Hepatocyte (in vitro differentiated cells): ENCODE measurements at places on chromosomes 13 and 19. TPM values are rescaled to one million over a fixed set of nuclear protein-coding genes. Genes with fewer than 3 reads are reported as not detected.

DNA sequence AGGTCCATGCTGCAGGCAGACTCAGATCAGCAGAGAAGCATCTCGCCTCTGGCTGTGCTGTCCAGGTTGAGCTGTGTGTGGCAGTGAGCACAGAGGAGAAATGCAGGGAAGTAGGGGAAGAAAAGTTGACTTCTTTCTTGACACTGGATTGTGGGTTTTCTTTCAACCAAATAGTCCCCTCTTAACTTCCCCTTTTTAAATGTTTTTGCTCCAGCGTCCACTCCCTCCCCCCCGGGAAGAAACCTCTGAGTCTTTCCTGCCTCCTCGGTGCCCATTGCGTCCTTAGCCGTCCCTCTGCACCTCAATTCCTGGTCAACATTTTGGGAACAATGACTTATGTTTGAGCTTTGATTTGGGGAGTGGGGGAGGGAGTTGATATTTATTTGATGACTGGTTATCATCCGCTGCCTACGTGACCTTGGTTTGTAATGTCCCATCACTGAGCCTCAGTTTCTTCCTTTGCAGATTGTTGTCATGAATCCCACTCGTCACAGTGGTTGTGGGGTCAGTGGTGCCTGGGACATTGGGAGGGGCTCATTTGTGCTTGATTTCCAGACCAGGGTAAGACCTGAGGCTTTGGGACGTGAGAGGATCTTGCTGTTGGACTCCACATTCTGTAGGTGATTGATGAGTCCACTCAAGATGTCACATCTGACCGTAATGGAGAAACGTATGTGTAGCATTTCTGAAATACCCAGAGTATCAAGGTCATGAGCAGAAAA is at the start of gene LILRB2:
TSS of gene LILRB2 (minus strand) at position 104 of the 722 bp plus-strand sequence. CDS start 614 bp downstream, outside the sequence.
- DNase-seq: no peak

DNA sequence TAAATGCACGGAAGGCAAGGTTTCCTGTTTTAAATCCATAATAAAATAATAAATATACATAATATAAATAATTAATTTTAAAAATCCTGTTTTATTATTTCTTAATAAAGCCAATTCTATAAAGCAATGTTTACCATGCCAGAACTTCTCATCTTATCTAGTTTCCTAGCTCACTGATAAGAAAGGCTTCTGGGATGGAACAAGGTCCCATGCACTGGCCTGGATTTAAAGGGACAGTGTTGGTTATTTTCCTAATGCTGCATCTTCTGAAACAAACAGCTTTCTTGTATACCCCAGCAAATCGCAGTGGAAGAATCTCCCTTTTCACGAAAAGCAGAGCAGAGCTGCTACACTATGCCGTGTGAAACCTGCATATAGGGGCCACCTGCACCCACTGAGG is 68.8 kb downstream of the LNX2 start:
- peak; percentile 17 for DNase-seq

- peak; percentile 88 for DNase-seq
Observed at GRCh38 chr19:11361037-11361770, 6.0 kb downstream of the PLPPR2 start.

DNA sequence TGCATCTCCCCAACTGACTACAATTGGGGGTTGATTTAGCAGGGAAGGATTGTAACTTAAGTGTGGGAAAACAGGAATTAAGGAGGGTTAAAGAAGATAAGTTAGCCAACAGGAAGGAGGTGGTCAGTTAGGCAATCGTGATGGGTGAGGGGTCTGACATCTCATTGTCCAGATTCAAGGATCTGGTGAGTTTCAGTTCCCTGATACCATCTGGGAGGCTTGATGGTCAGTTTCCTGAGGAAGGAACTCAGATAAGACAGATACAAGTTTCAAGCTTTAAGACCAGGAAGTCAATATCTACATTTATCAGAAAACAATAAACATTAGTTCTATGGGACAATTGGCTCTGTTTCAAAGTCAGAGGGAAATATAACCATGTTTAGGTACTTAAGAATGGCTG is 601.8 kb downstream of the SLITRK6 start:
- no peak for DNase-seq

- peak; percentile 93 for DNase-seq
Observed at GRCh38 chr13:99606324-99607066, 105.2 kb downstream of the TM9SF2 start.

DNA sequence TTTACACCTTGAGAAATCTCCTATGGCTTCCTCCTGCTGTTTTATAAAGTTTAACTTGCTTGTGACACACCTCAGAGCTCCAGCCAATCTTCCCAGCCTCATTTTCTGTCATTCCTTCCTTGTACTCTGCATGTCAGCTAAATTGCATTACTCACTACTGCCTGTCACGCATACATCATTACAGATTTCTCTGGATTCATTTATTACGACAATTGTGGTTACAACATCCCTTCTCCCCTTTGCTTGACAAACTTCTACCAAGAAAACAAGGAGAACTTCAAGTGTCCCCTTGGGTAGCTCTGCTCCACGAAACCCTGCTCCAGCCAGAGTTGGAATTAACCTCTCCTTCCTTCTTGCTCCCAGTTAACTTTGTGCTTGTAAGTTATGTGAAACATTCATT is 22.0 kb upstream of the GPR18 start:
- DNase-seq: no peak

DNA sequence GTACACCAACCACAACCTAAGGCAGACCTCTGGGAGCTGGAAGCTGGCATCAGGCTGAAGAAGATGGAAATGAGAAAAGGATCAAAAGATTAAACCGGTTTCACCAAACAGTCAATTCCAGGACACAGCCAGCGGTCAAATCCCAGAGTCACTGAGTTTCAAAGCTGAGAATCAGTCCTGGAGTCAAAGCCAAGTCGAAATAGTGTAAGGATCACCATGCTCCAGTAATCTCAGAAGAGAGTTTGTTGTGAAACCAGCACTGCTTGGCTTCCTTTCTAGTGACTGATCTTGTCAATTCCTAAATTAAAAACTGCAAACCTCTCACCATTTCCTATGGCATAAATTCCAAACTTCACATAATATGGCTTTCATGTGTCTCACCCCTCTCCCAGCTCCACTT is 198.8 kb downstream of the GPC6 start:
- DNase-seq: no peak

DNA sequence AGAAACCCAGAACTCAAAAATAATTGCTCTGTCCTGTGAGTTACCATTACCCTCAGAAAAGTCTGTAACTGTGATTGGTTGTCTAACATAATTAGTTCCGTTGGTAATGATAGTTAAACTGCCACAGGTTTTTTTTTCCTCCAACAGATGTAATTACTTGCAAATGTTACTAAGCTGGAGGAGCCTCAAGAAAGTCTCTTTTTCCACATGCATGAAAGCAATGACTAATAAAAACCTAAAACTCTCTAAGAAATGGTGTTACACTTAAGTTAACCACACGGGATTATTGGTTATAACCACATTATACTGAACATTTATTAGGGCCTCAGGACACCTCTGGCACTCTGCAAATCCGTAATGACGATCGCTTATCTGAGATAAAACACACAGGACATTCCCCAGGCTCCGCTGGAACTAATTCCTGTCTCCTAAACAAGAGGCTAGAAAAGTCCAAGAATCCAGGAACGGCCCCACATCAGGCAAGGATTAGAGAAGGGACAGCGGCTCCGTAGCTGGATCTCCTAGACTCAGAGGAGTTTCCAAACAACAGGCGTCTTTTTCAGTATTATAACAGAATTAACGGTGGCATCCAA is 753 bp downstream of the ZNF235 start:
- peak; percentile 39 for DNase-seq

The ZNF540 gene
- 0.76 and 1.7 TPM in 2 replicates for total RNA-seq

The PTPRH gene
- total RNA-seq: 30.9 and 31.5 TPM in 2 replicates
